ENCODE measurements at places on chromosomes 13 and 19.

DNA sequence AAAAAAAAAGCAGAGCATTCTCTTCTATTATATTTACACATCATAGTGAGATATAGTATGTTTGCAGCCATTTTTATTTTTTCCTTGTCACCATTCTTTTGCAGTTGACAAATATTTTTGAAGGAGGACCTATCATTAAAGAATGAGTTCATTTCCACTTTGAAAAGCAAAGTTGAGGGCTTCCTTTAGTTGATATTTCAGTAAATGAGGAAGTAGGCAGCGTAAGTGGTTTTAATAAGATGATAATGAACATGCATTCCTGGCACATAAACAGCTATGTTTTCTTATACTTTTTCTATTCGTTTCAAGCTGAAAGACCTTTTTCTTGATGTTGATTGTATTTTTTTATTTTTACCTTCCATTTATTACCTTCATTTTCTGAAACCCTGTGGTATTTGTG is 66.2 kb downstream of the ZMYM2 start:
- DNase-seq, result no peak

DNA sequence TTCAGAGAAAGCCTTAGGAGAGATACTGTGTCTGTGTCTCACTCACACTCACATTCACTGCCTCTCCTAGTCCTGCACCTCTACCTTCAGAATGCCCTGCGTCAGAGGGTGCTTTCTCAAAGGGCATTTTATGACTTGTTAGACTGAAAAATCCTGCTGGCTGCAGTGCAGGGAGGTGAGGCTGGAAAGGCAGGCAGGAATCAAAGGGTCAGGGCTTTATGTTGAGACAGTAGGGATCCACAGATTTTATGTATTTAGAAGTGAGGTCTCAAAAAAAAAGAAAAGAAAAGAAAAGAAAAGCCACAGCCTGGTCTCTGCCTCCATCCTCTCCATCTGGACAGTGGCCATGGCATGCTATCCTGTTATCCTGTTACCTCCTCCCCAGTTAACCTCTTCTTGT is 936.0 kb upstream of the SLC10A2 start:
- DNase-seq, result no peak

DNA sequence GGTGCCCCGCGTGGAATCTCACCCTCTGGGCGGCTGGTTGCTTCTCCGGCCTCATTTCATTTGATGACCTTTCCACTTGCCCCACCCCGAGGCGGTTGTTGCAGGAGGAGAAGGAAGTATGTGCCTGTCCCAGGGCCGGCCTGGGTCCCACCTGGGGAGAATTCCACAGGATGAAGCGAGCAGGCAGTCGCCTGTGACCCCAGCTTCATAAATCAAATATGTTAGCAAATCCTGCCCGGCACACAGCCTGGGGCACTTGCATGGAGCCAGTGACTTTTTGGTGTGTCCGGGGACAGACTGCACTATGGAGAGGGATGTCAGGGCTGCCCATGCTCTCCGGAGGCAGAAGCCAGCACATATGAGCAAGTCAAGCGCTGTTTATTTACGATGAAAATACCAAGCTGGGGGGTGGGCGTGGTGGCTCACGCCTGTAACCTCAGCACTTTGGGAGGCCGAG is 19.7 kb upstream of the ZBTB7A start:
- no peak for DNase-seq

GRCh38 chr13:77513719-77514335 is 21.7 kb upstream of the SCEL start:
- no peak for DNase-seq

DNA sequence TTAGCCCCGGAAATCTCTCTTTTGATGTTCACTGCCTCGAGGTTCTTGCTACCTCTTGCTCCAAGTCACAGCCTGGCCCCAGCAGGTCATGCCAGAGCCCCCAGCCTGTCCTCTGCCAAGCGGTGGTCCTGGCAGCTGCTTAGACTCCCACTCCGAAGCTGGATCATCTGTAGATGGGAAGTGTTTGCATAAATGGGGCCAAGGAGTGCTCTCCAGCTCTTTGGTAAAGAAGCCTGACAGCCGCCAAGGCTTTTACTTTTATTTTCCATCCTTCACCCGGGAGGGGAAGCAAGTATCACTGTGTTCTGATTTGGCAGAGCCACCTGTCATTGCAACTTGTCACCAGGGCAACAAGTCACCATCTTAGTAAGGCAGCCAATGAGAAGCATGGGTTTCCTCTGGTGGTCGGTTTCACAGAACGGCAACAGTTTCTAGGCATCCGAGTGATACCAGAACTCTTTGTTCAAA is 10.6 kb upstream of the RETN start:
- DNase-seq, result peak; percentile 21

DNA sequence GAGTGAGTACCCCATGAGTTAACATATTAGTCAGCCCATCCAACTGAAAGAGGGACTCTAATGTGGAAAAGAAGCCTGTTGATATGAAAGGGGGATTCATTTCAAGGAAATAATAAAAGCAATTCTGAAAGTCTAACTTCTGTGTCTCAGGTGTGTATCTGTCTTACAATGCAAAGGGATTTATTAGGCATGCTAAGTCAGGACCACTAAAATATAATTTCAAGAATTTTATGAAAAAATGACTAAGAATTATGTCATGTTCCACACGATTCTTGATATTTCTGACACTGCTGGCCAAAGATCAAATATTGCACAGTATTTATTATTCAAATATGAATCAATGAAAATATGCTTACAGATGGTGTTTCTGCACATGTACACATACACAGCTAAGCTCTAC is 130.8 kb downstream of the KLF12 start:
- no peak for DNase-seq

GRCh38 chr13:113393563-113394338 is 29.8 kb upstream of the GRTP1 start:
- DNase-seq, result peak; percentile 77

- no peak for DNase-seq
Observed at GRCh38 chr13:44899967-44900366, 89.3 kb downstream of the NUFIP1 start.
